ENCODE measurements at places on chromosomes 5 and 9.

- DNase-seq, result no peak
Measured at GRCh38 chr5:143041972-143042770, 272.0 kb downstream of the ARHGAP26 start.

- DNase-seq, result no peak
Measured at GRCh38 chr9:133741716-133742115, 3.6 kb upstream of the SARDH start.

GRCh38 chr9:136086213-136086881 lies 8.7 kb downstream of the NACC2 start:
- no peak for DNase-seq

- no peak for DNase-seq
Measured at GRCh38 chr5:80128141-80128540, 93.0 kb downstream of the THBS4 start.

GRCh38 chr5:120017513-120017912 lies 388.2 kb downstream of the FAM170A start:
- no peak for DNase-seq

DNA sequence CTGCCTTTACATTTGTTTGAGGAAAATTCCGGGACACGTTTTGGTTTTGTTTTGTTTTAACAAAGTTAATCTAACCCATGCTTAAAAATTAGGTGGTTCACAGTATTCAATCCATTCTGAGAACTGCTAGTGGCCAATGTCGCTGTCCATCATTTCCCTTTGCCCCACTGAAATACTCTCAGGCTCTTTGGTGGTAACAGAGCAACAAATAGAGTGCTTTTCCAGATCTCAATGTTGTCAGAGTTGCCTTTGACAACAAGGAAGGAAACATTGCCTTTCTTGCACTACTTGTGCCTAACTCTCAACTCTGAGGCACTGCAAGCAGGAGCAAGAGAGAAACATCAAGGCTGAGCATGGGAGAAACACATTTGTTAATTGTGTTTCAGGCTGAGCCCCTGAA lies 154.0 kb downstream of the MCTP1 start:
- no peak for DNase-seq

- no peak for DNase-seq
Measured at GRCh38 chr9:124733964-124734740, 37.0 kb downstream of the NR6A1 start.

DNA sequence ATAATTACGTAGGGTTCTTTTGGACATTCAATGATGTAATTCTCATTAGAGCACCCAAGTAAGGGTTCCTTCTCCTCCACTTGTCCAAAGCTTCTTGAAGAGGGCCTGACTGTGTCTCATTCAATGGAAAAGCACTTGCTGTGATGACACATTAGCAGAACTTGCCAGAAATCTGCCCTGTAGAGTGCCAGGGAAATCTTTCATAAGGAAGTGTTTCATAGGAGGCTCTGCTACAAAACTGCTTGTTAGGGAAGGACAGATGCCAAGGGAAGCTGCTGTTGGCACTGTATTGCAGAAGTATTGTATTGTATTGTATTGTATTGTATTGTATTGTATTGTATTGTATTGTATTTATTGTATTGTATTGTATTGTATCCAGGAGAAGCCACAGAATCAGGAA lies 45.5 kb upstream of the MPDZ start:
- DNase-seq, result no peak

DNA sequence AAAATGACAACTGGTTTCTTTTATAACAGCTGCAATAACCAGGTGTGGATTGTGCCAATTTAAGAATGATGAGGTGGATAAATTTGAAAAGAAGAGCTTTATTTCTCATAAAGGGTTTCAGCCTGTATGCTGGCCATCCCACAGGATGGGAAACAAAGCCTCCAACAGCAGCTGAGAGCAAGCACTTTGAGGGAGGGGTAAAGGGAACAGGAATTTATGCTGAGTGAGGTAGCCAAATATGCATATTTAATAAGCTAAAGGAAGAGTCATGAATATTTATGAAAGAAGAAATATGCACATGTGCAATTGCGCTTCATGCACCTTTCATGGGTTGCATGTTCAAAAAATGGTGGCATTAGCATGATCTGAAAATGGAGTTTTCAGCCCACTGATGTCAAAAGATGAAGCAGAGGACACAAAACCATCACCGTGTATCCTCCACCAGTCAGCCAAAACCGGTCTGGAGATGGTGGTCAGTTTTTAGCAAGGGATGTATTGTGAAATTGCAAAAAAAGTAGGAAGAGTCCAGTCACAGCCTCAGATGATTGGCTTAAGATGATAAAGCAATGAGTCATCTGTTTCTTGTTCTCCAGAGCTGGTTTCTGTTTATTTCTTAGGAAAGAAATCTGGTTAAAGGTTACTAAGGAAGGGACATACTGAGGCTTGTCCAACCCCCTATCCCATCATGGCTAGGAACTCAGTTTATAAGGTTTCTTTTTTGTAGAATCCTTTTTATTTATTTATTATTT lies 47.9 kb downstream of the DEPDC1B start:
- DNase-seq, result no peak

GRCh38 chr9:120362446-120362845 lies 217.5 kb downstream of the CDK5RAP2 start:
- no peak for DNase-seq

DNA sequence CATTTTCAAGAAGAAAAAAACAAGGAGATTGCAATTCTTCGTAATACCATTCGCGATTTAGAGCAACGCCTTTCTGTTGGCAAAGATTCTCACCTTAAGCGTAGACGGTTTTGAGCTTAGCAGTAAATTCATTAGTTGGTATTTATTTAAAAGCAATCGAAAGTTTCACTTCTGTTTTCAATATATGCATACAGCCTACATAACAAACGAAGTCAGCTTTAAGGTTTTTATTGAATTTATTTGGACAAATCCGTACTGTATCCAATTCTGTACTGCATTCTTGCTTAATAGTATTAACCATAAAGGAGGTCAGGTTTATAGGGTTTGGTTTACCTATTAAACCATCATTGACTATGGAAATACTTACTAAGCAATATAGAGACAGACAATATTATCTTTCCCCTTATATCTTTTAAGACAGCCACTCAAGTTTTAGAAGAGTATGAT lies 12.0 kb downstream of the SELENOP start:
- no peak for DNase-seq

GRCh38 chr5:143101121-143101520 lies 302.4 kb downstream of the NR3C1 start:
- DNase-seq, result no peak

- DNase-seq, result no peak
Measured at GRCh38 chr5:51099173-51099853, 283.9 kb upstream of the ISL1 start.

- no peak for DNase-seq
Measured at GRCh38 chr9:129714511-129715061, 38.3 kb downstream of the PTGES start.

DNA sequence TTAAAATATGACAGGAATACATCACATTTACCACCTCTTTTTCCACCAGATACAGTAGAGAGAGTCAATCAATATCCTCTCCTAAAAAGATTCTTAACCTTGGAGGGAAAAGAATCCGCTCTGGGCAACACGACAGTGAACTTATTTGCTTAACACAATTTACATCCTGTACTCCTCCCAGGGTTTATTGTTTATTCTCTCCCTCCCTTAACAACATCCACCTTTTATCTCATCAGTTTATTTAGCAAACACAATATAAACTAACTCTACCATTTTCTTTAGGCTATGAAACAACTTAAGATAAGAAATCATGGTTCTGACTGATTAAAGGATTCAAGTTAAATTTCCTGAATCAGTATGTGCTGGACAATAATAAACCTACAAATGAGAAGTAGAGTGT lies 50.9 kb downstream of the CERT1 start:
- DNase-seq, result no peak

- no peak for DNase-seq
Measured at GRCh38 chr9:107954312-107954711, 464.7 kb upstream of the KLF4 start.

GRCh38 chr9:9117866-9118265 lies 1318.3 kb upstream of the DMAC1 start:
- no peak for DNase-seq

DNA sequence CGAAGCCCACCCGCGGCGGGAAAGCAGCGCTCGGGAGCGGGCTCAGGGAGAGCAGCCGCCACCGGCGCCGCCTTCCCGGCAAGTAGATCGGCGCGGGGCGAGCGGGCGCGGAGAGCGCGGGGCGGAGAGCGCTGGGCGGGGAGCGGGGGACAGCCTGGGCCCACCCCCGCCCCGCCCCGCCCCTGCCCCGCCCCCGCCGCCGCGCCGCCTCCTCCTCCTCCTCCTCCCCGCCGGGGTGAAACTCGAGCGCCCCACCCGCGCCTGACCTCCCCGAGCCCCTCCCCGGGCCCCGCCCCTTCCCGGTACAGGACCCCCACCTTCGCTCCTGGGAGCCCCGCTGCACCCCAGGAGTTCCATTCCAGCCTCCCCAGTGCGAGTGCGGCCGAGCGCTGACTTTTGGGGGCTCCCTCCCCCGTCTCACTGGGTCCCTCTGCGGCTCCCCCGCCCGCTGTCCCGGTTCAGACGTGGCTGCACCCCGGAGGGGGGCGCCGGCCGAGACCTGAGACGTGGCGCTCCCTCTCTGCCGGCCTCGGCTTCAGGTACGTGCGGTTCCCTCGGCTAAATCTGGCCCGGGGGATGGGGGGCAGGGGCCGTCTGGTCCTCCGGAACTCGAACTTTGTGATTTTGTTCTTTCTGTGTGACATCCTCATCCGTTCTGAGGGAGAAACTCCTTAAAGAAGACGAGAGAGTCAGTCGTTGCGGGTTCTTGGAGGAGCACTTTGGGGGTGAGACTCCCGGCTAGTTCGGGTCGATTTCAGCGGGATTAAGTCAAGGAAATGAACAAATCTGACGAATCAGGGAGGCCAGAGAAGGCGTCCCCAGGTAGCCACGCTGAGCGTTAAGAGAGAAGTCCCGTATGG lies at the start of gene SEMA5A:
SEMA5A (minus strand) TSS at position 84 of the 860 bp plus-strand sequence. CDS start 166,129 bp downstream, outside the sequence.
- DNase-seq, result peak; percentile 1

DNA sequence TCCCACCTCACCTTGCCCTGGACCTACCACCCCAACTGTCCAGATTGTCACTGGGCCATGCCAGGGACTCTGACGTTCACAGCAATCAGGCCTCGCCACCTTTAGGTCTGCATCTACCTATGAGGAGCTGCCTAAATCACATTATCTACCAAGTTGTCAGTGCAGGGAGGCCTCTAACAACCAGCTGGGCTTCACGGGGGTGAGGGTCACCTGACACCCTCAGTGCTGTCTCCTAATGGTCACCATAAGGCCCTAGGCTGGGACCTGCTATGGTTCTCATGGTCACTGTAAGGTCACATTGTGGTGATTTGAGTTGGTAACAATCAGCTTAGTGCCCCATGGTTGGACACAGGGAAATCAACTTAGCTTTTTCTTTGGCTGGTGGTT lies 119.2 kb upstream of the CXCL14 start:
- DNase-seq, result no peak

GRCh38 chr5:107593009-107593408 lies 77.7 kb downstream of the EFNA5 start:
- no peak for DNase-seq

- DNase-seq, result no peak
Measured at GRCh38 chr5:139768807-139769465, 26.7 kb upstream of the PSD2 start.

- DNase-seq, result no peak
Measured at GRCh38 chr9:98993570-98993945, 49.9 kb downstream of the COL15A1 start.

GRCh38 chr9:103615994-103616393 lies 478.1 kb upstream of the SMC2 start:
- DNase-seq, result no peak

GRCh38 chr9:133031496-133031911 lies 707 bp downstream of the GTF3C5 start:
- no peak for DNase-seq

GRCh38 chr9:137691646-137692351 lies 73.0 kb downstream of the EHMT1 start:
- DNase-seq, result no peak

DNA sequence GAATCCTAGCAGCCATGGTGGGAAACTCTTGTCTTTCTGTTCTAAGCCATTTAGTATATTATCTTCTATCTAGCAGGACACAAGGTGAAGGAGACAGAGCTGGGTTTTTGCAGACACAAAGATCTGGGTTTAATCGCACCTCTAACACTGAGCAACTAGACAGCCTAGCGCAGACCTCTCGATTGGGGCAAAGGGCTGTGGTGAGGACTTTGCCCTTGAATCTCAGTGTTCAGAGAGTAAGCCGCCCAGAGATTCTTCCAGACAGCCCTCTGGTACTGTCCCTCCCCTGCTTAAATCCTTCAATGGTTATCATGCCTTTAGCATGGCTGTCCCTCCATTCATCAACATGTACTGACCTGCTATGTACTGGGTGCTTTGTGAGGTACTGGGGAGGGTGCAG lies 128.1 kb downstream of the CRB2 start:
- DNase-seq, result no peak

- DNase-seq, result no peak
Measured at GRCh38 chr9:128705051-128705965, 3.0 kb downstream of the PKN3 start.

GRCh38 chr5:35789732-35790456 lies 66.8 kb upstream of the IL7R start:
- no peak for DNase-seq

DNA sequence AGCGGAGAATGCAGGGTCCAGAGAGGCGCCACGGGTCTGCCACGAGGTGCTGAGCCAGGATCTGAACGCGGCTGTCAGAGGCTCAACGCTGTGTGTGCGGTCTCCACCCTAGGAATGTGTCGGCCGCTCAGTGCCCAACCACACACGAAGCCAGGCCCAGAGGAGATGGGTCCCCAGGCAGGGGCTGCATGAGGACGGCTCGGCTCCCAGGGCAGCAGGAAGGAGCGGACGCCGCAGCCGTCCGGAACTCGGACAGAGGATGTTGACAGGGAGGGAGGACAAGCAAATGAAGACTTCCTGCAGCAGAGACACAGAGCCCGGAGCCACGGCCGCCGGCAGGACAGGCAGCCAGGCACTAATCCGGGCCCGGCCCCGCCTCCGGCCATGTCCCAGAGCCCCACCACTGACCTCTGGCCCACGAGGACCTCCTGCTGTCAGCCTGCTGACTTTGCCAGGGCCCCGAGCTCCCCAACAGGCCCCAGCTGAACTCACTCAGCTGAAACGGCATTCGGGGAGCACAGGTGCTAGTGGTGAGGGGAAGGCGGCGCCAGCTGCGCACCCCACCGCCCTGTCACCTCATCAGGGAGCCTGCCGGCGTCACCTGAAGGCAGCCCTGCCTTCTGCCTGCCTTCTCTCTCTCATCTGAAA lies 12.7 kb downstream of the VAV2 start:
- DNase-seq, result no peak

GRCh38 chr9:2469681-2470221 lies 151.8 kb upstream of the VLDLR start:
- DNase-seq, result no peak

DNA sequence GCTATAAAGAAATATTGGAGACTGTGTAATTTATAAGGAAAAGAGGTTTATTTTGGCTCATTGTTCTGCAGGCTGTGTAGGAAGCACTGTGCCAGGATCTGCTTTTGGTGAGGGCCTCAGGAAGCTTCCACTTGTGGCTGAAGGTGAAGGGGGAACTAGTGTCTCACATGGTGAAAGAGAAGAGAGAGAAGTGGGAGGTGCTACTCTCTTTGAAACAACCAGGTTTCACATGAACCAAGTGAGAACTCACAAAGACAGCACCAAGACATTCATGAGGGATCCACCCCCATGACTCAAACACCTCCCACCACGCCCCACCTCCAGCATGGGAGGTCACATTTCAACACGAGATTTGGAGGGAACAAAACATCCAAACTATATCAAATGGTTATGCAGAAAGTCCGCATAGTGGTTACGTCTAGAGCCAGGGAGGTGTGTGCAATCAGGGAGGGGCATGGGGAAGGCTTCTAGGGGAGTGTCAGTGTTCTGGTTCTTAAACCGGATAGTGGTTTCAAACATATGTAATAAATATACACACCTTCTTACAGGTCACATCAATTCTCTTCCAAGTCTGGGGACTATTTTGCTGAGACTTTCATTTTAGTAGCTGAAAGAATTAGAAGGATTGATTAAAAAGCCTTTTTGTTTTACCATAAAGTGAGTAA lies 113.0 kb downstream of the TRIO start:
- no peak for DNase-seq
